ENCODE measurements at places on chromosomes 12 and 14. TPM values are rescaled to one million over a fixed set of nuclear protein-coding genes. Genes with fewer than 3 reads are reported as not detected.

Gene ESPL1
- total RNA-seq: 0.59 TPM

DNA sequence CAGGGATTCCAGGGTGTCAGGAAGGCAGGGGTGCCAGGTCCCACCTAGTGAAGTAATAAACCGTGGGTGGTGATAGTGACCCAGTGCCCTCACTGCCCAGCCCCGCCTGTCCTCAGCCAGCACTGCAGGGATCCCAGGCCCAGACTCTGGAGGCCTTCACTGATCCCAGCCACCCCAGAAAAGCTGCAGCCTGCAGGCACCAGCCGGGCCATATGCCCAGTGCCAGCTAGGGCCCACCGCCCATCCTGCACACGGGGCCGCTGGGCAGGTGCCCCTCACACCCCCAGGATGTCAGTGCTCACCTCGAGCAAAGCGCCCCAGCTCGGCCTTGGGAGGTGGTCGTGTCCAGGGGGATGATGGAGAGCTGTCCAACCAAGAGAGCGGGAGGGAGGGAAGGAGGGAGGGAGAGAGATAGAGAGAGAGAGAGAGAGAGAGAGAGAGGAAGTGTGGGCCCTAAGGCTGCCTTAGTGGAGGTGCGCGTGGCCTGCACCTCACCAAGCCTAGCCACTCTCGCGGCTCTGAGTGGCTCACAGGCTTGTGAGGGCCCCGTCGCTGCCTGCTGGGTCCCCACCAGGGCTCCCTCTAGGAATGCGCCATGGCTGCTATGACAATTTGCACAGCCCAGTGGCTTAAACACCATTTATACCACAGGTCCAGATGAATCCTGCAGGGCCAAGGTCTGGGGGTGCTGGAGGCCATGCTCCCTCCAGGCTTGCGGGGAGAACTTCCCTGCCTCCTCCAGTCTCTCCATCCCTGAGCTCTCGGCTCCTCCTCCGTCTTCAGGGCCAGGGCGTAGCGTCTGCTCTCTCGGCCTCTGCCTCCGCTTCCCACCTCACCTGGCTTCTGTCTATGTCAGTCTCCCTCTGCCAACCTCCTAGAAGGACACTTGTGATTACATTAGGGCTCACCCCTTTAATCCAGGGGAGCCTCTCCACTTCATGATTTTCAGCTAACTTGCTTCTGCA, 401.0 kb downstream of the TMEM121 start:
- no peak overlapping the region for H3K27ac ChIP-seq
- H3K27me3 ChIP-seq: no peaks in the 10 kb centered on the region
- no peaks in the 10 kb centered on the region for H3K4me1 ChIP-seq
- no peaks in the 10 kb centered on the region for H3K36me3 ChIP-seq

DNA sequence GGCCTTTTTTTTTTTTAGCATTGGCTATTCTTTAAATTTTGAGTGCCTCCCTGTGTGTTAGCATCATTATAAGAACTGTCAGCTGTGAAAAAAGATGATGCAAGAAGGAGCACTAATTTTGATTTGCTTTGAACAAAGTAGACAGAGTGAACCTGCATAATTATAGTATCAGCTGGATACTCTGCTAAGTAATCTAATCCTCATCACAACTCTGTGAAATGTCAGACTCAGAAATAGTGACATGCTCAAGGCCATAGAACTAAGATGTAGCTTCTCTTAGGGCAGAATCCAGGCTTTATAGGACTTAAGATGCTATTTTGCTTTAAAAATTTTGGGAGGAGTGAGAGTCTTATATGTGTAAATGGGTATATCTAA, 31.9 kb downstream of the FBXO34 start:
- H3K36me3 ChIP-seq: no peaks in the 10 kb centered on the region
- H3K27ac ChIP-seq: peak overlapping the region; percentile 61
- DNase-seq: no peak
- H3K27me3 ChIP-seq: no peaks in the 10 kb centered on the region
- H3K4me3 ChIP-seq: no peak overlapping the region

DNA sequence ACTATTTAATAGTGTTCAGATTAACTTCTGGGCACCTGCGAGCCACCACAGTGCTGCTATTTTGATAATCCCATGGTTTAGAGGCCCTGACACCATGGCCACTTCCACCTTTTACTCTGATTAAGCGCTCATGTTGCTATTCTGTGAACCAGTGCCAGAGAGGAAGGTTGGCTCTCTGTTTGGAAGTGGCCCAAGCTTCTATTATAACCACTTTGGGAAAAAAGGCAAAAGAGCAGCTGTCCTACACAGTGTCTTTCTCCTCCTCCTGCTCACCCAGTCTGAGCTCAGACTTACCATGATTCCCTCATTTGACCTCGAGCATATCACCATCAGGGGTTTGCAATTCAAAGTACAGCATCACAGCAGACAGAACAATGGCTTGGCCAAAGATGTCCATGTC, 23.3 kb downstream of the DYRK2 start:
- no peak for DNase-seq
- H3K27me3 ChIP-seq: no peaks in the 10 kb centered on the region
- H3K4me1 ChIP-seq: peaks cover 35% of the 10 kb centered on the region
- no peak overlapping the region for H3K4me3 ChIP-seq
- peaks cover 9% of the 10 kb centered on the region for H3K36me3 ChIP-seq

DNA sequence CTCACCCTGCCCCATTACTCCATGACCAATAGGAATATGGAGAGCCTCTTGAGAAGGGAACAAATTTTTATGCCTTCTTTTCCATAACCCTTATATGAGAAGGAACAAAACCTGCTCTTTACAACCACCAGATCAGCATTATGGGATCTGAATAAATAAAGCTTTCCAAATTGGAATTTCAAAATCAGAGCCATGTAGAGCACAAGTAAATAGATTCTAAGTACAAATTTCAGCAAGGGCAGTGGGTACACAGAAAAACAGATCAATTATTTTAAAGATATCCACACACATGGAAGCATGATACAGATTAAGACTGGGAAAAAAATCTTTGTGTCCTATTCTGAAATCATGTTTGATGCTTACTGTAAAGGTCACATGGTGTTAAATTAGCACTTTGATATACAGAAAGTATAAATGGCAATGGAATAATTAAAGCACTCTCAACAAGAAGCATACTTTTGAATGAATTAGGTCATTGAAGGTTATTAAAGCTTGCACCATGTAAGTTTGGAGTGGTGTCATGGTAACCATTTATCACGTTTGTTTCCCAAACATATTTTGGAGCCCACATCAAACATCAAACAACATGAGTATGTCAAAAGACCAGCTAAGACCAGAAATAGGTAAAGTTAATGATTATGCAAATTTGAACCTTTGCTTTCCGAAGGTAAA, 75.9 kb upstream of the AVPR1A start:
- H3K4me3 ChIP-seq: no peak overlapping the region
- H3K27me3 ChIP-seq: no peaks in the 10 kb centered on the region
- DNase-seq: no peak
- H3K27ac ChIP-seq: no peak overlapping the region
- H3K36me3 ChIP-seq: no peaks in the 10 kb centered on the region

DNA sequence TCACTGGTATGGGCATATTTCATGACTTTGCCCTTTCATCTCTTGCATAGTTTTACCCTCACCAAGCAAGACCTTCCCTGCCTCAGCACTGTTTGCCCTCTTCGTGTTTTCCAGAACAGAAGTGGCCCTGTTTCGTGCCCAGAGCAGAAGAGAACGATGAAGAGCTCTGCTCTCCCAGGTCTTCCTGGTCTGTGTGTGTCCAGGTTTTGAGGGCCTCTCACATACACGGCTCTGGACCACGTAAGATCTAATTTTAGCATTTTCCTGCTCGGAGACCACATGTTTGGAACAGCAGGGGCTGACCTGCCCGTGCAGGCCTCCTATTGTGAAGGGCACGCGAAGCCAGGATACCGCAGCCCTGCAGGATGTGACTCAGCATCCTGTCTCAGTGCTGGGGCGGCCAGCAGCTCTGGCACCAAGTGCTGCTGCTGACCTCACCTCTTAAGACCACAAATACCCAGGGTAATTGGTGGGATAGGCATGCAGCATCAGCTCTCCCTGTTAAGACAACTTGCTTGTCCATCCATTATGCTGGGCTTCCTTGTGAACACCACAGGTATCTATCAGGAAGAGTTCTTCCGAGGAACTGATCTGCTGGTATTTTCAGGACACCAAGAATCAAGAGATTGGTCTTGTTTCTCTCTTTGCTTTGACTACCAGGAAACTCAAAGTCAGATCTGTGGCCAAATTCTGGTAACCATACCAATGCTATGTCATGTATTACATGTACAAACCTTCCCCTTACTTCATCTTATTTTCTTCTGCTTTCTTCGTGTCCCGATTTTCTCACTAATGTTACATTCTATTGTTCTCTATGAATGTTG, 19.0 kb downstream of the SSH1 start:
- H3K4me3 ChIP-seq: no peak overlapping the region
- peaks cover 7% of the 10 kb centered on the region for H3K36me3 ChIP-seq
- DNase-seq: peak; percentile 97
- H3K27me3 ChIP-seq: no peaks in the 10 kb centered on the region

GRCh38 chr12:76374386-76375020, 26.3 kb upstream of the BBS10 start:
- no peaks in the 10 kb centered on the region for H3K4me1 ChIP-seq
- H3K27me3 ChIP-seq: no peaks in the 10 kb centered on the region
- H3K27ac ChIP-seq: no peak overlapping the region
- no peak overlapping the region for H3K4me3 ChIP-seq
- H3K36me3 ChIP-seq: peaks cover 24% of the 10 kb centered on the region
- no peak for DNase-seq

DNA sequence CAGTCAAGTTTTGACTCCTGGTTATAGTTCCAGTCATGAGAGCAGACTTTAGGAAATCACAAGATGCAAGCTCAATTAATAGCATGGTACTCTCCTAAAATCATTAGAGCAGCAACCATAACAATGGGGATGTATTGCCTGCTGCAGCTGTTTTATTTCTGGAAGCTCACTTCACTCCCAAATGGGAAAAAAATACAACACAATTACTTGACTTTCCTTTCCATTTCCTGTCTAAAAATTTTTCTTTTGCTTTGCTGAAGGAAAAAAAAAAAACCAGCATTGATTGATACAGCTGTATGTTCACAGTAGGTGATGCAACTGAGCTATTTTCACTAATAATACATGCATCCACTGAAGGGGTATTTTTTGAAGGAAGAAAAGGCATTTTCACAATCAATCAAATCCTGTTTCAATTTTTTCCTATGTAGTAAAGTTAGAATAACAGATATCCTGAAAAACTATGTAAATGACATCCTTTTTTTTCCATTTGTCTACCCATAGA, 143.9 kb upstream of the NOVA1 start:
- no peak overlapping the region for H3K4me3 ChIP-seq
- no peak overlapping the region for H3K27ac ChIP-seq
- DNase-seq: no peak
- H3K27me3 ChIP-seq: no peaks in the 10 kb centered on the region
- no peaks in the 10 kb centered on the region for H3K36me3 ChIP-seq
- no peaks in the 10 kb centered on the region for H3K4me1 ChIP-seq
